ENCODE measurements at places on chromosomes 5 and 9. TPM values are rescaled to one million over a fixed set of nuclear protein-coding genes. Genes with fewer than 3 reads are reported as not detected.

The MRRF gene
- 34.7 TPM for total RNA-seq

The NUTM2G gene
- not detected for total RNA-seq

The PDGFRB gene
- 121 TPM for total RNA-seq

The WWC1 gene
- 1.8 TPM for total RNA-seq

The CORO2A gene
- total RNA-seq = 0.28 TPM

The ANKRD18B gene
- total RNA-seq = 0.28 TPM

The AQP3 gene
- 12.2 TPM for total RNA-seq

The SHROOM1 gene
- total RNA-seq = 2.6 TPM

The C9orf152 gene
- total RNA-seq = not detected

The TAF11L5 gene
- total RNA-seq = not detected

The CAVIN4 gene
- total RNA-seq = 1.1 TPM

The MCC gene
- 64.7 TPM for total RNA-seq

The SLC34A3 gene
- not detected for total RNA-seq

The PSIP1 gene
- 27.9 TPM for total RNA-seq

The DMRT2 gene
- under 0.01 TPM for total RNA-seq

The GPX8 gene
- 105 TPM for total RNA-seq
